Esophagus muscularis mucosa (tissue), 4 donors: ENCODE measurements at places on chromosomes 13 and 19. TPM values are rescaled to one million over a fixed set of nuclear protein-coding genes. Genes with fewer than 3 reads are reported as not detected.

Gene CC2D1A
- 28.7 TPM for total RNA-seq

- no peaks in the 10 kb centered on the region for H3K36me3 ChIP-seq
- no peak overlapping the region for H3K27ac ChIP-seq
- no peaks in the 10 kb centered on the region for H3K4me1 ChIP-seq
Measured at GRCh38 chr19:41849067-41849466, 4.2 kb downstream of the DMRTC2 start.

Gene CTXN1
- total RNA-seq: 57.4 TPM

GRCh38 chr13:93004919-93005318, 221.7 kb upstream of the GPC6 start:
- no peaks in the 10 kb centered on the region for H3K27me3 ChIP-seq
- no peak overlapping the region for H3K4me3 ChIP-seq

DNA sequence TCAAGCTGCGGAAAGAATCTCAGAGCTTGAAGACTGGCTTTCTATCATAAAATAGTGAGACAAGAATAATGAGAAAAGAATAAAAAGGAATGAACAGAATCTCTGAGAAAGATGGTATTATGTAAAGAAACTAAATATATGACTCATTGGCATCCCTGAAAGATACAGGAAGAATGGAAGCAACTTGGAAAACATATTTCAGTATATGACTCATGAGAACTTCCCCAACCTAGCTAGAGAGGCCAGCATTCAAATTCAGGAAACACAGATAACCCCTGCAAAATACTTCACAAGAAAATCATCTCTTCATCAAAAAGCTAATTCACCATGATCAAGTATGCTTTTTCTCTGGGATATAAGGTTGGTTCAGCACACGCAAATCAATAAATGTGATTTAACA, 2318.0 kb downstream of the PCDH9 start:
- no peak overlapping the region for H3K27ac ChIP-seq
- no peaks in the 10 kb centered on the region for H3K4me1 ChIP-seq
- H3K27me3 ChIP-seq: no peaks in the 10 kb centered on the region
- no peak for DNase-seq
- no peak overlapping the region for H3K4me3 ChIP-seq
- no peaks in the 10 kb centered on the region for H3K36me3 ChIP-seq

DNA sequence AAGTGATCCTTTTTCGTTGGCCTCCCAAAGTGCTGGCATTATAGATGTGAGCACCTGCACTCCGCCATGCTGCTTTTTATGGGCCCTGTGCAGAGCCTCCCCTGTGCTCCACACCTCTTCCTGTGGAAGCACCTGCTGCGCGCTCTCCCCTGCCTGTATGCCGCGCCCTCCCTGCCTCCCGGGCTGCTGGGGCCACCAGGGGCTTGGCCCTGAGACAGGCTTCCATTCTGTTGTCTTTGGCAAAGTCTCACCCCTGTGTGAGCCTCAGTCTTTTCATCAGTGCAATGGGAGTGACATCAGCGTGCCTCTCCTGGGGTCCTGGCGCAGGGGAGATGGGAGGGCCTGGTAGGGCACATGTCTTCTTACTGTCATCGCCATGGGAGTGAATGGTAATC, 1.3 kb downstream of the FAM174C start:
- H3K4me1 ChIP-seq: peaks cover 53% of the 10 kb centered on the region
- peak overlapping the region; percentile 99 for H3K27ac ChIP-seq
- DNase-seq: no peak
- H3K4me3 ChIP-seq: peak overlapping the region; percentile 70

Gene C19orf44
- 8.7 TPM for total RNA-seq

Gene BEST2
- total RNA-seq: not detected

Gene EPS8L1
- total RNA-seq: 1.3 TPM

DNA sequence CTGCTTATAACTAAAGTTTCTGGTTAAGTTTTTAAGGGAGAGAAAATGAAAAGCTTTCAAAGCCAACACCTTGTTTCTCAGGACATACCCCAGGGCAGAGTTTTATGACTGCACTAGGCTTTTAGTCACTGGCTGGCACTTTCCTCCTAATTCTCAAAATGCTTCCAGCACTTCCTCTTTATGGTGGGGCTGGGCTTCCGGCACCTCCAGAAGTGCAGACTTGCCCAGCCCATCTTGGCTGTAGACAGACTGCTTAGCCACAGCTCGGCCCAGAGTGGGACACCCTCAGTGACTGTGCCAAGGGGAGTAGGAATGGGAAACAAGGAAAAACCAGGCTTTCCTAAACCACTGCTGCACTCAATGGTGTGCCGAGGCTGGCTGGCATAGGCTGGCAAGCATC, 23.2 kb upstream of the GTF3A start:
- no peak overlapping the region for H3K4me3 ChIP-seq
- no peaks in the 10 kb centered on the region for H3K27me3 ChIP-seq
- peaks cover 25% of the 10 kb centered on the region for H3K4me1 ChIP-seq
- H3K36me3 ChIP-seq: no peaks in the 10 kb centered on the region

DNA sequence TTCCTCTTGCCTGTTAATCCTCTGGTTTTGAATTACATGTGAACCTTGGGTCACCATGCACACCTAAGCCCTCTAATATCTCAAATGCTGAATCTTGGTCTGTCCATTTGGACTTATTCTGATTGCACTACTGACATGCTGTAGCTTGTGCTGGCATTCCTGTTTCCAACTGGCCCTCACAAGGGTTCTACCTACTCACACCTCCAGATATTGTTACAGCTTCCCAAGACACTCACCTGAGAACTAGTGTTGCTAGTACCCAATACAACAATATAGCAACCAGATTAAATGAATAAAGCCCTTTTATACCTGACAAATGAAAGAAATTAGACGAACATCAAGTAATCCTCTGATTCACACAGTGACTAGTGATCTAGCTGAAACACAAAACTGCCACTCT, 16.6 kb downstream of the TEX30 start:
- no peak for DNase-seq
- H3K4me1 ChIP-seq: no peaks in the 10 kb centered on the region
- H3K27ac ChIP-seq: no peak overlapping the region
- no peak overlapping the region for H3K4me3 ChIP-seq
- no peaks in the 10 kb centered on the region for H3K36me3 ChIP-seq
- H3K27me3 ChIP-seq: no peaks in the 10 kb centered on the region

- no peak overlapping the region for H3K4me3 ChIP-seq
- no peaks in the 10 kb centered on the region for H3K4me1 ChIP-seq
- H3K27ac ChIP-seq: no peak overlapping the region
- no peak for DNase-seq
Measured at GRCh38 chr13:22107549-22107948, 436.7 kb downstream of the FGF9 start.

DNA sequence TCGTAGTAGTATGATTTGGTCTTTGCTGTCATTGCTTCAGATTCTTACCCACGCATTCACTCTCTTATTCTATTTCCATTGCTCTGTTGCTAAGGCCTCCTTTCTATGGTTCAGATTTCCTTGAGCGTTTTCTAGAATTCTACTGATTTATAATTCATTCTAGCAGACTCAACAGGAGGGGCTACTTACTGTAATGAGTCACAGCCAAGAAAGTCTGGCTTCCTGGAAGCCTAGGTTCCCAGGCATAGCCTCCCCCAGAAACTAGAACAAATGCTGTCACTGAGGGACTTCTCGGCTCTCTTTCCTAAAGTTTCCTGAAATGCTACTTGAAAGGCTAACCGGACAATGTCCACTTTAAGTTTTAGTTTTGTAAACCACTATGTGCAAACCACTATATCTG, 47.7 kb upstream of the SPATA13 start:
- H3K27ac ChIP-seq: no peak overlapping the region
- H3K36me3 ChIP-seq: no peaks in the 10 kb centered on the region
- no peaks in the 10 kb centered on the region for H3K4me1 ChIP-seq
- H3K27me3 ChIP-seq: no peaks in the 10 kb centered on the region
- DNase-seq: no peak
- H3K4me3 ChIP-seq: no peak overlapping the region

Gene PSG2
- not detected for total RNA-seq

Gene RFPL4A
- total RNA-seq: not detected

Gene RXFP2
- total RNA-seq: 0.17 TPM

- H3K27ac ChIP-seq: no peak overlapping the region
- no peak for DNase-seq
- no peak overlapping the region for H3K4me3 ChIP-seq
- H3K36me3 ChIP-seq: no peaks in the 10 kb centered on the region
- H3K27me3 ChIP-seq: no peaks in the 10 kb centered on the region
- no peaks in the 10 kb centered on the region for H3K4me1 ChIP-seq
Measured at GRCh38 chr13:74710006-74710405, 575.8 kb upstream of the KLF12 start.

GRCh38 chr19:14106840-14107239, 10.7 kb downstream of the PRKACA start:
- peaks cover 47% of the 10 kb centered on the region for H3K4me1 ChIP-seq
- peaks cover 53% of the 10 kb centered on the region for H3K36me3 ChIP-seq
- no peak for DNase-seq

DNA sequence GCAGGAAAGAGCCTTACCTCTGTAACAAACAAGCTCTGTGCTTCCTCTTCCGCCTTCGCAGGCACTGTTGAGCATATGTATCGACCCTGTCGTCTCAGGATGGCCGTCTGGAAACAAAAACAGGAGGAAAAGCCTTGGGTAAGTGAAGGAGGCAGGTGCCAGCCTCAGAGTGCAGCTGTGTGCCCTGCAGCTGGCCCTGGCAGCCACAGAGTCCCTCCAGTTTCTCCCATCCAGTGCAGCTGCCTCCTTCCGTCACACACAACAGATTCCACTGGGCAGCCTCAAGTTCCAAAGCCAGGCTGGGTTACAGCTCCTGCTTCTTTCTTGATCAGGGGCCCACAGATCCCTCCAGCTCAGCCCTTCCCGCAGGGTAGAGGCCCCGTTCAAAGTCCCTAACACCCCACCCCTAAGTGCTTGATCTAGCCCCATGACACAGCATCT, 47.7 kb downstream of the DOCK9 start:
- H3K27me3 ChIP-seq: no peaks in the 10 kb centered on the region
- H3K4me1 ChIP-seq: peaks cover 16% of the 10 kb centered on the region
- no peak overlapping the region for H3K4me3 ChIP-seq
- H3K36me3 ChIP-seq: peaks cover 10% of the 10 kb centered on the region

Gene OR7G2
- total RNA-seq: not detected

- H3K4me3 ChIP-seq: no peak overlapping the region
- no peaks in the 10 kb centered on the region for H3K27me3 ChIP-seq
- H3K27ac ChIP-seq: no peak overlapping the region
- H3K36me3 ChIP-seq: peaks cover 4% of the 10 kb centered on the region
Measured at GRCh38 chr13:30314069-30314468, 6.7 kb upstream of the KATNAL1 start.

Gene C1QTNF9B
- 0.86 TPM for total RNA-seq

Gene CEACAM4
- 3.3 TPM for total RNA-seq

GRCh38 chr19:39408392-39409207, 2.0 kb downstream of the ZFP36 start:
- H3K4me3 ChIP-seq: peak overlapping the region; percentile 63
- peaks cover 20% of the 10 kb centered on the region for H3K36me3 ChIP-seq
- peaks cover 43% of the 10 kb centered on the region for H3K4me1 ChIP-seq
- peak overlapping the region; percentile 100 for H3K27ac ChIP-seq

- no peak for DNase-seq
- H3K27me3 ChIP-seq: no peaks in the 10 kb centered on the region
- H3K4me1 ChIP-seq: no peaks in the 10 kb centered on the region
- no peak overlapping the region for H3K4me3 ChIP-seq
- H3K27ac ChIP-seq: no peak overlapping the region
- H3K36me3 ChIP-seq: no peaks in the 10 kb centered on the region
Measured at GRCh38 chr19:38142176-38143035, 81.6 kb downstream of the DPF1 start.

GRCh38 chr19:56765137-56765536, 75.4 kb downstream of the PEG3 start:
- H3K27me3 ChIP-seq: no peaks in the 10 kb centered on the region
- H3K36me3 ChIP-seq: no peaks in the 10 kb centered on the region
- peak overlapping the region; percentile 57 for H3K4me3 ChIP-seq
- no peak overlapping the region for H3K27ac ChIP-seq
- H3K4me1 ChIP-seq: peaks cover 7% of the 10 kb centered on the region
- DNase-seq: no peak

Gene ZNF66
- total RNA-seq: 2.6 TPM

Gene ZSCAN1
- total RNA-seq: not detected

GRCh38 chr19:29247872-29248271, 34.9 kb upstream of the UQCRFS1 start:
- no peak overlapping the region for H3K27ac ChIP-seq
- DNase-seq: no peak
- peaks cover 9% of the 10 kb centered on the region for H3K4me1 ChIP-seq
- H3K4me3 ChIP-seq: no peak overlapping the region
- H3K36me3 ChIP-seq: no peaks in the 10 kb centered on the region

DNA sequence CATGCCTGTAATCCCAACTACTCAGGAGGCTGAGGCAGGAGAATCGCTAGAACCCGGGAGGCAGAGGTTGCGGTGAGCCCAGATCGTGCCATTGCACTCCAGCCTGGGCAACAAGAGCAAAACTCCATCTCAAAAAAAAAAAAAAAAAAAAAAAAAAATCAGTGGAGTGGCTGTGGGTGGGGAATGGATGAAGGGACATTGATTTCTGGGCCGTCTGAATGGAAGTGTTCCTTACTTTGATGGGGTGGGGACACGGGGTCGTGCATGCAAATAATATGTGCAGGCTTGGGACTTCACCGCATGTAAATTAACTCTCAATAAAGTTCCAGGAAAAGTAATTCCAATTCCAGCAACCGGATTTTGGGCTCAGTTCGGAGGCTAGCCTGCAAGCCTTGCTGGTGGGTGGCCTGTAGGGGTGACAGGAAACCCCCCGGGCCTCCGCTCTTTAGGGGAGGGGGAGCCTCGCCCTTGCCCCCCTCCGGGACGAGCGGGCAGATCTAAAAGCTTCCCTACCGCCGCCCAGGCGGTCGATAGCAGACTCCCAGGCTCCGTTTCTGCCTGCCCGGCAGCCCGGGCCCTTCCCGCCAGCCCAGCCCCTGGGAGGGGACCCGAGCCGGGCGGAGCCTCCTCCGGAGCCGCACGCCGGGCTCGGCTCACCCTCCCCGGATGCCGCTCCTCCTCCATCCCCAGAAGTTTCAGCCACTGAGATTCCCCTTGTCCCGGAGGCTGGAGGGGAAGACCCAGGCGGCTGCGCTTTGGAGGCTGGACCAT, 48.0 kb upstream of the ADGRE5 start:
- H3K4me3 ChIP-seq: peak overlapping the region; percentile 54
- H3K4me1 ChIP-seq: peaks cover 7% of the 10 kb centered on the region
- no peak for DNase-seq
- no peak overlapping the region for H3K27ac ChIP-seq
- no peaks in the 10 kb centered on the region for H3K36me3 ChIP-seq
- no peaks in the 10 kb centered on the region for H3K27me3 ChIP-seq

- H3K27ac ChIP-seq: no peak overlapping the region
- no peaks in the 10 kb centered on the region for H3K36me3 ChIP-seq
- H3K4me1 ChIP-seq: no peaks in the 10 kb centered on the region
- no peak for DNase-seq
Measured at GRCh38 chr13:40522282-40522681, 144.2 kb downstream of the FOXO1 start.

- peaks cover 5% of the 10 kb centered on the region for H3K27me3 ChIP-seq
- DNase-seq: peak; percentile 98
- peak within 1 kb of the TSS; percentile 73 for H3K4me3 ChIP-seq
- peaks cover 82% of the 10 kb centered on the region for H3K4me1 ChIP-seq
- peak within 1 kb of the TSS; percentile 100 for H3K27ac ChIP-seq
Measured at GRCh38 chr19:16076154-16076957, at the start of gene TPM4. TSS of gene TPM4 (plus strand) at chr19:16076495. CDS start at chr19:16076566, 71 bp downstream.

Gene HDGFL2
- total RNA-seq: 30.5 TPM

- no peak overlapping the region for H3K27ac ChIP-seq
- no peaks in the 10 kb centered on the region for H3K27me3 ChIP-seq
- no peaks in the 10 kb centered on the region for H3K36me3 ChIP-seq
- no peak overlapping the region for H3K4me3 ChIP-seq
- no peaks in the 10 kb centered on the region for H3K4me1 ChIP-seq
- DNase-seq: no peak
Measured at GRCh38 chr13:79917628-79918027, 423.3 kb downstream of the SPRY2 start.

Gene ZNF69
- 7.1 TPM for total RNA-seq

Gene KLK4
- not detected for total RNA-seq
